ENCODE measurements at places on chromosomes 16 and 17. TPM values are rescaled to one million over a fixed set of nuclear protein-coding genes. Genes with fewer than 3 reads are reported as not detected.
A peak's percentile ranks its signal among the peaks of the same experiment; 100 is the strongest.

GRCh38 chr16:83738923-83739503, 68.8 kb upstream of the HSBP1 start:
- no peak overlapping the region for H3K4me3 ChIP-seq
- no peaks in the 10 kb centered on the region for H3K36me3 ChIP-seq

GRCh38 chr17:75650874-75651273, 16.1 kb downstream of the RECQL5 start:
- H3K27me3 ChIP-seq = no peaks in the 10 kb centered on the region
- no peak overlapping the region for H3K27ac ChIP-seq
- H3K36me3 ChIP-seq = peaks cover 68% of the 10 kb centered on the region
- no peaks in the 10 kb centered on the region for H3K4me1 ChIP-seq

DNA sequence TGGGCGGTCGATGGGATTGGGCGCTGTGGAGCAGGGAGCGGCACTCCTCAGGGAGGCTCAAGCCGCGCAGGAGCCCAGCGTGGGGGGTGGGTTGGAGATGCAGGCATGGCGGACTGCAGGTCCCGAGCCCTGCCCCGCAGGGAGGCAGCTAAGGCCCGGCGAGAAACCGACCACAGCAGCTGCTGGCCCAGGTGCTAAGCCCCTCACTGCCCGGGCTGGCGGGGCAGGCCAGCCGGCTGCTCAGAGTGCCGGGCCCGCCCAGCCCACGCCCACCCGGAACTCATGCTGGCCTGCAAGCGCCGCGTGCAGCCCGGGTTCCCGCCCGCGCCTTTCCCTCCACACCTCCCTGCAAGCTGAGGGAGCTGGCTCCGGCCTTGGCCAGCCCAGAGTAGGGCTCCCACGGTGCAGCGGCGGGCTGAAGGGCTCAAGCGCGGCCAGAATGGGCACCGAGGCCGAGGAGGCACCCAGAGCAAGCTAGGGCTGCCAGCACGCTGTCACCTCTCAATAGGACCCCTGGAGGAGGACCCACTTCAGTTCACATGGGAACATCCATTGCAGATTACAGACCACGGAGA, 20.5 kb upstream of the METTL16 start:
- H3K27ac ChIP-seq = no peak overlapping the region
- no peak overlapping the region for H3K4me3 ChIP-seq
- DNase-seq = no peak
- H3K36me3 ChIP-seq = no peaks in the 10 kb centered on the region
- H3K27me3 ChIP-seq = no peaks in the 10 kb centered on the region

DNA sequence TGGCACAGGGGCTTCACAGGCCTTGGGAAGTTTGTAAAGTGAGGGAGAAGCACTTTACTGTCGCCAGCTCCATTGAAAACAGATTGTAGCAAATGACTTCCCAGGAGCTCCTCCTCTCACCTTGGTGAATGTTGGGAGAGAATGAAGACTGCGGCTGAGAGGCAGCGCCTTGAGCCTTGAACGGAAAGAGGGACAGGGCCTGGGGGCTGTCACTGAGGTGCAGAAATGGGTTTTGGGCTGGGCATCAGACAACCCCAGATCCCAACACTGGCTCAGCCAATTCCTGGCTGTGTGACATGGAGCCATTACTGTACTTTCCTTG, 603 bp upstream of the MRTFB start:
- no peak for DNase-seq
- peaks cover 35% of the 10 kb centered on the region for H3K4me1 ChIP-seq
- peak overlapping the region; percentile 88 for H3K27ac ChIP-seq
- H3K27me3 ChIP-seq = no peaks in the 10 kb centered on the region
- peak overlapping the region; percentile 95 for H3K4me3 ChIP-seq
- no peaks in the 10 kb centered on the region for H3K36me3 ChIP-seq

Gene HOXB9
- not detected for total RNA-seq

Gene TRPV3
- total RNA-seq = 0.57 TPM

- no peak overlapping the region for H3K4me3 ChIP-seq
- DNase-seq = no peak
- no peak overlapping the region for H3K27ac ChIP-seq
- no peaks in the 10 kb centered on the region for H3K27me3 ChIP-seq
Measured at GRCh38 chr16:59899940-59900339, 1165.8 kb upstream of the GOT2 start.

Gene HS3ST4
- not detected for total RNA-seq

DNA sequence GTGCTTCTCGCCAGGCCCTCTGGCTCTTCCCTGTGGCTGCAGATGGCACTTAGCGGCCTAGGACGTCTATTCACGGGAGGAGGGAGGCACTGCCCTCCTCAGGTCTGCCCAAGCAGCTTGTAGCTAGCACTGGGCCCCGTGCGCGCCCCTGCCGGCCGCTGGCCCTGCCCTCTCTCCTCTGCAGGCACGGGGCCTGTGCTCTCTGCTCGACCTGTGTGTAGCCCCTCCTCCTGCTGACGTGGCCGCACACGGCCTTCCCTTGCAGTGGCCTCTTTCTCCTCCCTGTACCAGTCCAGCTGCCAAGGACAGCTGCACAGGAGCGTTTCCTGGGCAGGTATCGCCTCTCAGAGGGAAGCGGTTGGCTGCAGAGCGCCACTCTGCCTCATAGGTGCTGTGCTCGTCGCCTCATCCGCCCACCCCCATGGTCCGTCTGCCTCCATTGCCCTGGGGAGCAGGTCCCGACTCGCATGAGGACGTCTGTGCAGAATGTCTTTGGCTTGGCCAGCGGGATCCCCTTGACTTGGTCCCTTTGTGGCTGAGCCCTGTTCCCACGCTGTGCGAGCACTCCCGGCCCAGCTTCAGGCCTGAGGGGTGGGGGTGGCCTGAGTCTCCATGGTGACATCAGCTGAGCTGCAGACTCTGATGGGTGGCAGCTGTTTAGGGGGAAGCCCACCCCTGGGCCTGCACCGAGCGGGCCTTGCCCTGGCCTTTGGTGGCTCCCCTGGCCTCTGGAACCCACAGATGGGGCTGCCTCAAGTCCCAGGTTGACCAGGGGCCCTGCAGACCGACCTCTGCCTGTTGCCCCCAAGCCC, 34.6 kb downstream of the TSC2 start:
- H3K4me1 ChIP-seq = peaks cover 29% of the 10 kb centered on the region
- H3K27ac ChIP-seq = peak overlapping the region; percentile 28
- H3K27me3 ChIP-seq = no peaks in the 10 kb centered on the region
- DNase-seq = no peak
- no peak overlapping the region for H3K4me3 ChIP-seq

GRCh38 chr16:87841340-87842208, 27.7 kb downstream of the SLC7A5 start:
- no peaks in the 10 kb centered on the region for H3K4me1 ChIP-seq
- no peaks in the 10 kb centered on the region for H3K27me3 ChIP-seq
- no peak for DNase-seq
- no peak overlapping the region for H3K27ac ChIP-seq
- no peaks in the 10 kb centered on the region for H3K36me3 ChIP-seq
- no peak overlapping the region for H3K4me3 ChIP-seq

GRCh38 chr17:63697341-63698286, 2.3 kb downstream of the LIMD2 start:
- no peak for DNase-seq
- no peak overlapping the region for H3K4me3 ChIP-seq
- H3K27ac ChIP-seq = no peak overlapping the region
- H3K4me1 ChIP-seq = peaks cover 20% of the 10 kb centered on the region
- peaks cover 19% of the 10 kb centered on the region for H3K27me3 ChIP-seq

Gene LGALS9
- total RNA-seq = 31.8 TPM

DNA sequence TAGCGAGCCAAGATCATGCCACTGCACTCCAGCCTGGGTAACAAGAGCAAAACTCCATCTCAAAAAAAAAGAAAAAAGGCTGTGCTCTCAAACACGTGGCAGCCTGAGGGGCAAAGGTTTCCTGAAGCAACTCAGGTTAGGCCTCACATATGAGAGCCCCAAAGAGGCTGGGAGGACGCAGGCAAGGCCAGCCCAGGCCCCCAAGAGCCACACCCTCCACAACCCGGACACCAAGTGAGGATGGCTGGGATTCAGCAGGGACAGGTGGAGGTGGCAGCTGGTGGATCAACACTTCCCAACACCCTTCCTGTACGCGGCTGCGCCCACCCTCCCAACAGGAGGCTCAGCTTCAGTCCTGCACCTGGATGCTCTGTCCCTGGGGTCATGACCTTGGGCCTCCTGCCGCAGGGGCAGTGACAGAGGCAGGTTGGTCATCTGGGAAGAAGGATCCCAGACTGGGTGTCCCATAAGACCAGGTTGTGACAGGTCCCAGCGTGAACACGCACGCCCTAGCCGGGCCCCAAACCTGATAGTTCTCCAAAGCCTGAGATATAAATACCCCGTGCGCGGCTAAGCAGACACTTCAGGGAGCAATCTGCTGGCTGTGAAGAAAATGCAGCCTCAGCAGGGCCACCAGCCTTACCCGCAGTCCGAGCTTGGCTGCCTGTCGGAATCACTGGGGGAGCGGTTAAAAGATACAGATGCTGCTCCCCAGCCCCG, 78.1 kb downstream of the TIMM22 start:
- no peak overlapping the region for H3K4me3 ChIP-seq
- H3K4me1 ChIP-seq = peaks cover 14% of the 10 kb centered on the region
- no peak for DNase-seq
- peaks cover 21% of the 10 kb centered on the region for H3K36me3 ChIP-seq

Gene EMC8
- 29.1 TPM for total RNA-seq

DNA sequence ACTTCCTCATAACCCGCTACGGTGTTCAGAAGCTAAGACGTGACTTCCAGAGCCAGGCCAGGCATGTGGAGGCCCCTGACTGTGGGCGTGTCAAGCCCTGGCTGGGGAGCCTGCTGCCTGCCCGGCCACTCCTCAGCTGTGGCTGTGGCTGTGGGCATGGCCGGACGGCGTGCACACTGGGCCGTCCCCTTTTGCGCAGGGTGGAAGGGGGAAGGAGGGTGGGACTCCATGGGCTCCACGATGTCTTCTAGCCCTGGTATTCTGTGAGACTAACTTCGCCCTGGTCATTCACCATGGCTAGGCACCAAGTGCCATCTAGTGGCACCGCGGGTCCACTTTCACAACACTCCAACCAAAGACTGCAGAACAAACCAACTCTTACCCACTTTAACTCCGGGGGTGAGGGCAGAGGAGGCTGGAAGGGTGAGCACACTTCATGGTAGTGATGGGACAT, 67.9 kb downstream of the N4BP1 start:
- H3K4me1 ChIP-seq = peaks cover 19% of the 10 kb centered on the region
- no peak overlapping the region for H3K27ac ChIP-seq
- DNase-seq = no peak

Gene SLC9A5
- total RNA-seq = 0.33 TPM

DNA sequence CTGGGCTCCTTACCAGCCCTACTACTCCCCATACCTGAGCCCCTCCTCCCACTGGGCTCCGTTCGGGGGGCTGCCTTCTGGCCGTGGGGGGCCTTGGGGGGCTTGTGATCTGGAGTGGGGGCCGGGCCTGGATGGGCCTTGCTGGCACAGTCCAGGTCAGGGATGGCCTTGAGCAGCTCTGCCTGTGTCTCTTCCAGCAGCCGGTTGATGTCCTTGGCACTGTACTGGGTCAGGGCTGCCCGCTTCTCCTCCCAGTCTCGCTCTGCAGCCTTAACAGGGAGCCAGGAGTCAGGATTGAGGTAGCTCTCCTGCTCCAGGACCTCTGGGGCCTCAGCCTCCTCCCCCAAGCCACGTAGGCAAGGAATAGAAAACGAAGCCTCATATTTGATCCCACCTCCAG, 54.6 kb downstream of the SRCIN1 start:
- no peak overlapping the region for H3K27ac ChIP-seq
- H3K36me3 ChIP-seq = no peaks in the 10 kb centered on the region
- H3K27me3 ChIP-seq = peaks cover 71% of the 10 kb centered on the region
- H3K4me3 ChIP-seq = no peak overlapping the region

- peaks cover 22% of the 10 kb centered on the region for H3K4me1 ChIP-seq
- H3K27me3 ChIP-seq = no peaks in the 10 kb centered on the region
- H3K27ac ChIP-seq = no peak overlapping the region
Measured at GRCh38 chr16:74560912-74561311, 46.0 kb downstream of the GLG1 start.

DNA sequence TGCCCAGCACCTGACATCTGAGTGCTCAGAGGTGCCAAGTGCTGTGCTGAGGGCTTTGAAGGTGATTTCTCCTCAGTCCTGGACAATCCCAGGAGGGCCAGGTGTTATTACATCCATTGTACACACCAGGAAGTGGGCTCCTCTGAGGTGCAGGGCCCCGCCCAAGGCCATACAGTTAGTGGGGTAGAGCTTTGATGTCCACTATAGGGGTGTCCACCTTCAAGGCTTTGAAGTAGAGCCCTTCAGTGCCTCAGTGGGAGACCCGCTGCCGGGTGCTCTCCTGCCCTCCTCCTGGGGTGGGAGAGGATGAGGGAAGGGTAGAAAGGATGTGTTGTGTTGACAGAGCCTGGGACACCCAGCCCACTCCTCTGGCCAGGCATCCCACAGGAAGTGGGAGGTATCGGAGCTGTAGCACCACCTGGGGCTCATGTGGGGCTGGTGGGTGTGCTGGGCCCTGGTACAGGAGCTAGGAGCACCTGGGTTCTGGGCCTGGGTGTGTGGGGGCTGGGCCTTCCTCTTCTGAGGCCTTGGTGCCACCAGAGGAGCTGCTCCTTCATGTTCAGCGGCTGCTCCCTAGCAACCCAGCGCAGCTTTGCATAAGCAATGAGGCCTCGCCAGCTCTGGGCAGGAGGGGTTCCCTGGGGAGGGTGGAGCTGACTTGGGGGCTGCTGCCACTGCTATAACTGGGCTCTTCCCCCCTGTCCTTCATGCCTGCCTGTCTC, 7.4 kb downstream of the LASP1 start:
- no peaks in the 10 kb centered on the region for H3K27me3 ChIP-seq
- peaks cover 100% of the 10 kb centered on the region for H3K4me1 ChIP-seq
- no peaks in the 10 kb centered on the region for H3K36me3 ChIP-seq
- peak overlapping the region; percentile 49 for H3K27ac ChIP-seq
- no peak for DNase-seq

- peaks cover 48% of the 10 kb centered on the region for H3K27me3 ChIP-seq
- no peak for DNase-seq
- H3K4me3 ChIP-seq = no peak overlapping the region
- no peaks in the 10 kb centered on the region for H3K4me1 ChIP-seq
Measured at GRCh38 chr16:8611886-8612600, 9.5 kb upstream of the METTL22 start.

DNA sequence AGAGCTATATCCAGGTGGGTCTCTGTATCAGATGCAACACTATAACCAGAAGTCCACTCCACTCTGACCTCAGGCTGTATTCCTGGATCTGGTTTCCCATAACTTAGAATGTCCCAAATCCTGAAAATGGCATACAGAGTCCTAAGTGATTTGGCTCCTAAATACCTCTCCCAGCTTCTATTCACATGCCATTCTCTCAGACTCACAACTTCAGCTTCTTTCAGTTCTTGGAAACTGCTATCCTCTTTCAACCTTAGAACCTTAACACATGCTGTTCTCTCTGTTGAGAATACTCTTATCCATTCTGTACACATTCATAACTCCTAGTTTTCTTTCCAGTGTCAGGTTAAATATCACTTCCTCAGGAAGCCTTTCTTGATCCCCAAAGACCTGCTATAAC, 132.0 kb downstream of the BRIP1 start:
- DNase-seq = no peak
- H3K4me3 ChIP-seq = no peak overlapping the region
- H3K27ac ChIP-seq = no peak overlapping the region
- H3K27me3 ChIP-seq = no peaks in the 10 kb centered on the region
- no peaks in the 10 kb centered on the region for H3K4me1 ChIP-seq

Gene CD300LB
- 0.23 TPM for total RNA-seq

GRCh38 chr17:81481815-81482505, 30.6 kb downstream of the ACTG1 start:
- DNase-seq = no peak
- H3K4me1 ChIP-seq = peaks cover 54% of the 10 kb centered on the region
- no peaks in the 10 kb centered on the region for H3K36me3 ChIP-seq
- H3K4me3 ChIP-seq = peak overlapping the region; percentile 53
- peak overlapping the region; percentile 55 for H3K27ac ChIP-seq
